ENCODE measurements at places on chromosomes 5 and 9.

DNA sequence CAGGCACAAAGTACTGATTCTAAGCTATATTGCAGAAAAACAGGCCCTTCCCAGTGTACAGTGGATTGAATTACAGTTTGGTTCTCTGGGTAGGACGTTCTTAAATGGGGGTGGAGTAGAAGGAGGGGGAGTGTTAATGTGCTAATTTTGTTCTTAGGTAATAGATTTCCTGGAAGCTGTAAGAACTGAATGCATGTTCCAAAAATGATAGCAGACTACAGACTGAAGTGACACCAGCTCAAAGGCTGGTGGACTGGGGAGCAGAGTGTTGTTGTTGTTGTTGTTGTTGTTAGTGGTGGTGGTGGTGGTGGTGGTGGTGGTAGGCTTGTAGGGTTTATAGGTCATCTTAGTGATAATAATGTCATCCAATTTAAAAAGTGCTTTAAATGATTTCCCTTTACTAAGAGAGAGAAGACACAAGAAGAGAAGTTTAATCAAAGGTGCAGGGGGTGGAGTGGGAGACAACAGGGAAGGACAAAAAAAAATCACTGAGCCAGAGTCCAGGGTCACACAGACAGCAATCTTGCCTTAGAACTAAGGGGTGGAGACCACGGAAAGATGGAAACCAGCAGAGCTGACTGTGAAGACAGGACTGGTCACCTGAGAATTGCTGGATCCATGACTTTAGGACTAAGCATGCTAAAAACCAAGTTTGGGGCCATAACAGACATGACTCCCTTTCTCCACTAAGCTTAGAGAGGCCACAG lies 27.0 kb downstream of the TTLL11 start:
- DNase-seq = no peak

GRCh38 chr5:1324719-1325190 lies 20.1 kb downstream of the CLPTM1L start:
- DNase-seq = no peak

GRCh38 chr9:4859035-4859434 lies 66.3 kb downstream of the RCL1 start:
- no peak for DNase-seq

DNA sequence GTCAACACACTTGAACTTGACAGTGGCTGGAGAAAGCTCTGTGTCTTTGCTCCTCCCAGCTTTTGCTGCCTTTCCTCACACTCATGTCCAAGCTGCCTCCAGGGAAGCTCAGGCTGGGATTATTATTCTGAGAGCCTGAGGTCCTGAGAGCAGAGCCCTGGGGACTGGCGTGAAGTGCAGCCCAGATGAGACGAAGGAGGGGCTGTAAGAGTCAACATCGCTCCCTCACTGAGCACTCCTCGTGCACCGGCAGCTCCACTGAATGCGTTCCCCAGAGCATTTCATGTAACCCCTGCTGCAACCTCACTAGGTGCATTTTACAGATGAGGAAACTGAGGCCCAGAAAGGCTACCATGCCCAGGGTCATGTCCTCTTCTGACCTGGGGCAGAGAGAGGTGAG lies 63.5 kb upstream of the PHYKPL start:
- DNase-seq = no peak

GRCh38 chr5:66881480-66882161 lies 285.4 kb downstream of the MAST4 start:
- no peak for DNase-seq

GRCh38 chr9:105053209-105053652 lies 125.3 kb upstream of the ABCA1 start:
- no peak for DNase-seq

- no peak for DNase-seq
Measured at GRCh38 chr5:178426326-178427130, 163.7 kb downstream of the COL23A1 start.

GRCh38 chr5:55915783-55916182 lies 64.6 kb downstream of the IL31RA start:
- no peak for DNase-seq

GRCh38 chr5:111061618-111062017 lies 9.9 kb upstream of the TSLP start:
- DNase-seq = no peak

DNA sequence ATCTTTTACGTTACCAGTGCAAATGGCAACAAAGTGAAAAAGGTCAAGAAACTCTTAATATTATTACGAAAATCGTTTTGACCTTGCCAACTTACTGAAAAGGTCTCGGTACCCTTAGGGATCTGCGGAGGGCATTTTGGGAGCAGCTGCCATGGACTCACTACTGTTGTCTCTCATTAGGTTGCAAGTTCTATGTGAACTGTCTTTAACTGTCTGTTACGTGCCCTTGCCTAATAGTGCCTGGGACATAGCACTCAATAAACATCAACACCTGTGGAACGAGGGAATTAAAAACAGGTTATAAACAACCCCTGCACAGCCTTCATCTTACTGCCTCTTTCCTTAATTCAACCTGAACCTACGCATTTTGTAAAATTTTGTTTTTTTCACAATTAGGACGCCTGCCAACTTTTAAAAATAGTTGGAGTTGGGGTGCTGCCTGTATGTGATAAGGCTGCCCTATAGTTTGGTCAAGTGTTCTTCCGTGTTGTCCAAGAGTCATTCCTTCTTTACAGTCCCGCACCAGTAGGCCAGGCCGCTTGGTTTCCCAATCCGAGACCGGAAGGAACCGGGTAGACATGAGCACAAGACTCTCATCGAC lies 527 bp upstream of the SREK1 start:
- DNase-seq = peak; percentile 32

DNA sequence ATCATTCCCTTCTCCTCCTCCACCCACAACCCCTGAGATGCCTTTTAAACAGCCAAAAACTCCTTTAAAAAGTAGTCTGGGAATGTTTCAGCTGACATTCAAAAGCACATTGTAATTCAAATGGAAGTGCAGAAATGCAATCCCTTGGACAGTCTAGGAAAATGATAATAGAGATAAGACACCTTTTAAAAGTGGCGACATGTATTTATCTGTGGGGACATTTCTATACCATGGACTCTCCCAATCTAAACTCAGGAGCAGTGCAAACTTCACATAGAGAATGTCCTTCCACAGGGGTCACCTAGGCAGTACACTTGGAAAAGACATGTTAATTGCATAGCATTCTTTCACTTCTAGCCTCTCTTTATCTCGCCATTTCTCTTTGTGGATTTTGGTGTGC lies 33.0 kb downstream of the TRIM32 start:
- no peak for DNase-seq

GRCh38 chr9:36659500-36659899 lies 86.8 kb downstream of the MELK start:
- DNase-seq = no peak

DNA sequence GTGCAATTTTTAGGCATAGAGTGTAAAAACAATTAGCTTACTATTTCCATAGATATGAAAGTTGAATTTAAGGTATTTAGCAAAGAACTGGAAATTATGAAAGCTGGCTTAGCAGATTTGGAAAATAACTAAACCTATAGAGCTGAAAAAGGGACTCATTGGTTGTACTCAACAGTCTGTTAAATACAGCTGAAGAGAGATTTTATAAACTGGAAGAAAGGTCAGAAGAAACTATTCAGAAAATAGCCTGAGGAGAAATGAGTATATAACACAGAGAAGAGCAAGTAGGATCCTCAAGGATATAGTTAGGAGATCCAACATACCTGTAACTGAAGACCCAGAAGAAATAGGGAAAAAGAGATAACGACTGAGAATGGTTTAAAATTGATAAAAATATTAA lies 97.6 kb upstream of the SLIT3 start:
- DNase-seq = no peak

DNA sequence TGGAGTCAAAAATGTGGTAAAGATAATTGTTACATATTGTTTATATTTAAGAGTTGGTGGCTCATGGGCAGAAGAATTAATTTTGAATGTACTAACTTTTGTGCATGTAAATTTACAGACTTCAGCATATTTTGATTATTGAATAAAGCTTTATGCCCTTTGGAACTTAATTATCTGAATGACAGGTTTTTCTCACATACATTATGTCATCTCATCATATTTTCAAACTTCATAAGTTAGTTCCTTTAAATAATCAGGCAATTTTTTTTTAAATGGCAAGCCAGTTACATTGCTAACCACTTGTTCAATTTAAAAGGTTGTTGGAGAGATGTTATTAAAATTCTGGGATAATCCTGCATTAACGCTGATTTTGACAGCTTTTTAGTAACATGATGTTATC lies 184.6 kb upstream of the EDIL3 start:
- no peak for DNase-seq

GRCh38 chr9:70020217-70020616 lies 23.4 kb upstream of the MAMDC2 start:
- no peak for DNase-seq
